ENCODE measurements at places on chromosomes 4 and X.

GRCh38 chr4:140901736-140902336 lies 145.7 kb upstream of the TBC1D9 start:
- DNase-seq, result no peak

- DNase-seq, result no peak
Observed at GRCh38 chr4:186882293-186882692, 158.6 kb upstream of the FAT1 start.

DNA sequence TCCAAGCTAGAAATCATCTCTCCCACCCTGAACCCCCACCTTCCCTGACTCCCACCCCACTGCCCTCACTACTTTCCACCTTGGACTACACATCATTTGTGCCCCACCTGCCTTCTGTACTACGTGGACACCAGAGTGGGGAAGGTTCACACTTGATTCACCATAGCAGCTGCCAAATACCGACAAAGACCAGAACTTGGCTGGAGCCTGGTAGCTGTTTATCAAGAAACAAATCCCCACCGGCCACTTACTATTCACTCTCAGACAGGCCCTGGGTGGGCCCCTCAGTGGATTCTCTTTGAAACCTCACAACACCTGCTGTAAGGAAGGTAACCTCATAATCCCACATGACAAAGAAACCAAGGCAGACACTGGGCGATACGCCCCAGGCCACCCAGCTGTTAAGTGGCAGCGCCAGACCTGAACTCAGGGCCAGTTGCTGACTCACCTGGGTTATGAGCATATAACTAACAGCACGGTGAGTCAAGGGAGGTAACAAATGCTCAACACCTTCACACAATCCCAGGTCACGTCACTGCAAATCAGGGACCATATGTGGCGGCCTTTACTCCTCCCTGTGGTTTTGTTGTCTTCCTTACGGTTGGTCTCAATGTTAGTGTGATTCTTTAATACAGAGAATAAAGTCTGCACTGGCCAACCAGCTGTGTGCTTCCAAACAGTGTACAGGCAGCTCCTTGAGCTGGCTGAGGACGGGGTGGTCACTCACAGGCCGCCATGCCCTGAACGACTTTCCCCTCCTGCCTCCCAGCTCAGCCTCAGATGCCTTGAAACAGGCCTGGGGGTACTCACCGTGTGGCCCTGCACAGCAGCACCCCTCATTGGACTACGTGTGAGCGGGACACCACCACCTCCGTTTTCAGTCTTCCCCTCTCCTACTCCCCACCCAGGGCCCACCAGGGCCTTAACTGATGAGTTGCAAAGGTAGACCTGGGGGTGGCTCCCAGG lies 7.5 kb downstream of the WDR1 start:
- DNase-seq, result no peak

GRCh38 chr4:48667148-48667547 lies 112.9 kb downstream of the FRYL start:
- no peak for DNase-seq

DNA sequence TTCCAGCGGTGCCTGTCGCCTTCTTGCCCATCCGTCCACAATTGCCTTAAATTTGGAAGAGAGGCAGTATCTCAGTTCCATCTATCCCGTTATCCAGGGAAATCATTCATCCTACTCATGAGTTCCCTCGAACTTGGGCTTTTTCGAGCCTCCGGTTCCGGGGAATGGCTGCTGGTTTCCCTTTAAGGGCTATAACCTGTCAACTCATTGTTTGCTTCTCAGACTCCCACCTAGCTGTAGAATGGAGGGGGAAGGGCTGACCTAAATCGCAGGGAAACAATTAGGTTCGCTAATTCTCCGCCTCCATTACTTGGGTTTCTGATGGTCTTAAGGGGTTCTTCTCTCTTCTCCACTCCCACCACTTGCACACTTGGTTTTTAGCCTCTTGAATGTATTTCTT lies 1.2 kb downstream of the UCHL1 start:
- no peak for DNase-seq

- DNase-seq, result no peak
Observed at GRCh38 chr4:34767407-34767806, 1476.9 kb downstream of the ARAP2 start.

- no peak for DNase-seq
Observed at GRCh38 chr4:12411072-12411471, 982.4 kb upstream of the HS3ST1 start.

Measured in activated CD4-positive, alpha-beta T cell treated with anti-CD3 and anti-CD28 coated beads for 1 hour (primary cell).